ENCODE measurements at places on chromosomes 1 and 21.

DNA sequence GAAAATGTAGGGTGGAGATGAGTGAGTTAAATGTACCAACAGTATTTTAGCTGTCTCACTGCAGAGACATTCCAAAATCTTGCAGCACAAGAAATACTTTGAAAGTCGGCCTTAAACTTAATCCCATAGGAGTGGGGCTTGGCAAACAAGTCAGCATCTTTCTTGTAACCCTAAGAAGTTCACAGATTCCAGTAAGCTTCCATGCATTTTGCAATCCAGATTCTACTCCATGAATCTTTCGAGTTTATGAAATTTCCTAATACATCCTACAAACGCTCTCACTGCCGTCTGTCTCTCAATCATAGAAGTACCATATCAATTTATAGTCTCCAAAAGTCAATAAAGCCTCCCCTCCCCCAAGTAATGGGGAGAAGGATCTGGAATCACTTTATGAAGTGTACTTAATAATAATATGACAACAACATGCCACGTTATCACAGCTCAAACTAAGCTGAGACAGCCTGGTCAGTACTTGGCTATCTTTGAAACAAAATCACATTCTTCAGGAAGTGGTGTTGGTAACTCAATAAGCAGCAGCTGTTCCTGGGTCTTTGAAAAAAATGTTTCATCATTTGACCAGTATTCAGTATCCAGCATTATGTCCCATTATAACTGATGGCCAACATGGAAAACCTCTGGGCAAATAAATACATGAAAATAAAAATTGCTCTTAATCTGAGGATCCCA is 317.4 kb upstream of the RUNX1 start:
- no peak for DNase-seq

DNA sequence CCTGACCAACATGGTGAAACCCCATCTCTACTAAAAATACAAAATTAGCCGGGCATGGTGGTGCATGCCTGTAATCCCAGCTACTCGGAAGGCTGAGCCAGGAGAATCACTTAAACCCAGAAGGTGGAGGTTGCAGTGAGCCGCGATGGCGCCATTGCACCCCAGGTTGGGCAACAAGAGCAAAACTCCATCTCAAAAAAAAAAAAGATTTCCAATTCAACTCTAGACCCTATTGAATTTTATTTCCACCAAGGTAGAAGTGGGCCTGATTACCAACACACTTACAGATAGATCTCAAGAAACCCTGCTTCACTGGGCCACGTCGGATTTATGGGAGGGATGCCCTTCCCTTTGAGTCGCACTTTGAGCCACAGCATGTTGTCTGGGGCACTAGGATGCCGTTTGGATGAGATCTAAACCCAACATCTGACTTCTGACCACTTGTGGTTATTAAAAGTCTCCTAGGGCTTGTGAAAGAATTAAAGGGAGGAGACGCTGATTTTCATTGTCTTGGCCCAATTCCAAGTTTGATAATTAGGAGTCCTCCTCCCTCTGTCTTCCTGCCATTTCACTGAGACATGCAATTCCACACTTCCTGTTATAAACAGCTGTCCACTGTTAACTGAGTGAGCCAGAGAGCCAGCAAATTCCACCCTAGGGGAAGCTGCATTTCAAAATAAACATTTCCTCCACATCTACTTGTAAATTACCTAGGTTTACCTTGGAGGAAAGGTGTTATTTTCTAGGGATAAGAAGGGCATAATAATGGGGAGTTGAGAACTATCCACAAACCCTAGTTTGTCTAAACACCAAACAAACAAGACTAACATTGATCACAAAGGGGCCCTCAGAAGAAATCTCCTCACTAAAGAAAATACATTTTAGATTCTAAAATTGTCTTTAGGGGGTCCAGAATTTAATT is 5.2 kb upstream of the RERE start:
- DNase-seq, result no peak

GRCh38 chr1:209162651-209163050 is 420.9 kb upstream of the CAMK1G start:
- no peak for DNase-seq

GRCh38 chr1:100866901-100867206 is 27.8 kb downstream of the EXTL2 start:
- DNase-seq, result no peak

DNA sequence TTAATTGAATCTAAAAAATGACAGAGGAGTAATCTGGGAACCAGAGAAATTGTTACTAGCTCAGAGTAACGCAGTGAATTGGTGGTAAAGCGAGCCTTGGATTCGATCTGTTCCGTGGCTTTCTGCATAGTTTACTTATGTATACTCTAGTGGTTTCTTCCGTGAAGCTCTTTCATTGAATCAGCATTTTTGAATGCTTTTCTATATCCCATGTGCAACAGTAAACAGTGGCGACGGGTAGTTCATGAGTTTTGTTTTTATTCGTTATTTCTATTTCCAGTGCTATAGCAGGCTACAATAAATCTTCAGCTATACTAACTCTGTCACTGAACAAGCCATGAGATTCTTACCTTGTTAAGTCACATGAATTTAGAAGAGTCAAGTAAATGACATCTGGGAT is 14.5 kb upstream of the MAP3K7CL start:
- DNase-seq, result no peak

DNA sequence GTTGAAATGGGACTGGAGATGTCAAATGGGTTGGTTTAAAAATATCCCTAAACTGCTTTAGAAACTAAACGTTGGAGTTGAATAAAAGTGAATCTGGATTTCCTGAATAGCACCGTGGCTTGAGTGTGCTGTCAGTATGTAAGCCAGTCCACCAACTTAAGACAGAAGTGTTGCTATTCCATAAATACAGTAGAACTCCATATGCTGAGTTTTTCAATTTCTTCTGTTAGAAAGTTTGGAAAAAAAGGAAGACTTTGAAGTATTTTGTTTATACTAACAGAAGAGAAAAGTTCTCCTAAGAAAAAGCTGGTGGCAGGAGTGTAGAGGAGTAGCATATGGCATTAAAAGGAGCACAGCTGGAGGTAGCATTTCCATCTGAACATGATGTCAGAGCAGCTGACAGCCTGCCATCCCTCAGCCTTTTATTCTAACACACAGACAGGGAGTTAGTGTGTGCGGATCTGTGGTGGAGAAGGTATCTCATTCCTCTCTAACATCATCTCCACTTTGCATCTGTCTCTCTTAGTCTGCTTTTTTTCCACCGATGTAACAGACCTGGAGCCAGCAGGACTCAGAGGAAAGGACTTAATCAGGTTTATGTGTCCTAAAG is at the start of gene ZBTB18:
Gene ZBTB18, plus strand, starts transcription at position 449 of the 610 bp plus-strand sequence. Its CDS starts 149 bp downstream, at position 598.
- no peak for DNase-seq

- DNase-seq, result no peak
Measured at GRCh38 chr1:225940385-225941151, 452 bp downstream of the LEFTY2 start.

- DNase-seq, result no peak
Measured at GRCh38 chr1:226638001-226638601, 89.5 kb downstream of the STUM start.

GRCh38 chr1:113779542-113779941 is 20.3 kb upstream of the PHTF1 start:
- DNase-seq, result no peak

GRCh38 chr1:90522432-90522831 is 194.7 kb downstream of the BARHL2 start:
- DNase-seq, result no peak

DNA sequence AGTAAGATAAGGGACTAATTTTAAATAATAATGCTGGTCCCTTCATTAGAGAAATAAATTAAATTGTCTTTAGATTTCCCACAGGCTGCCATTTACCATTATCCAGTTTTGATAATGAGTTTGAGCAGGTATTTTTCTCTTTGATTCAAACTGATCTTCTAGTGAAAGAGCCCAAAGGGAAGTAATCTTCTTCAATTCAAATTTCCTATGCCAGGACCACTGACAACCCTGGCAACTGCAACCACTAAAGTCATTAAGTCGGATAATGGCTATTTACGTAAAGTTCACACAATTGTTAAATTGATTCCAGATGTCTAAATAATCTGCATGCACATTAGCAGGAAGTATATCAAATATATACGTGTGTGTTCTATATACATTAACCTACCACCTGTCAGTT is 399.3 kb downstream of the PTPRC start:
- no peak for DNase-seq

- no peak for DNase-seq
Measured at GRCh38 chr1:36628804-36629203, 146.1 kb upstream of the CSF3R start.

GRCh38 chr1:121458291-121459048 is 273.7 kb downstream of the SRGAP2C start:
- peak; percentile 40 for DNase-seq

GRCh38 chr1:185694081-185694480 is 40.1 kb upstream of the HMCN1 start:
- DNase-seq, result peak; percentile 46

DNA sequence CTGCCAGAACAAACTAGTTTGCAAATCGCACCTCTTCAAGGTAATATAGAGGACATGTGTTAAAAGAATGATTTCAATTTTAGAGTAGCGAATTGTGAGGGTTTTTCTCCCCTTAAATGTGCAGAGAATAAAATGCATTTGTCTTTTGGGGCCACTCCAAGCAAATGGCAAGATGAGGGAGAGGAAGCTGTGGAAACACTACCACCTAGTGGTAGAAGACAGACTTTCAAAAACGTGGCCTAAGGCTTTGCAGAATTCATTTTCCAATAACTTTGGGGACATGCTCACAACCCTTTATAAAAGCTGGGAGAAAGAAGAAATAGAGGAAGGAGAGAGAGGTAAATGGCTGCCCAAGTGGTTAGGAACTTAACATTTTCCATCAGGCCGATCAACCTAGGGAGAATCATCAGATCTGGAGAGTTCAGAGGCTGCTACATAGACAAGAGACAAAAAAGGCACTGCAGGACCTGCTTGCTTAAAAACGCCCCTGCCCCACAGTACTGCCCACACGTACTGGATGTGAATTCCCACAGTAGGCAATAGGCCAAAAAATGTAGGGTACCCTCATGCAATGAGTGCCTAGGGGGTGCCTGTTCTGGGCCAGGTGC is 15.7 kb upstream of the RCAN1 start:
- peak; percentile 61 for DNase-seq

DNA sequence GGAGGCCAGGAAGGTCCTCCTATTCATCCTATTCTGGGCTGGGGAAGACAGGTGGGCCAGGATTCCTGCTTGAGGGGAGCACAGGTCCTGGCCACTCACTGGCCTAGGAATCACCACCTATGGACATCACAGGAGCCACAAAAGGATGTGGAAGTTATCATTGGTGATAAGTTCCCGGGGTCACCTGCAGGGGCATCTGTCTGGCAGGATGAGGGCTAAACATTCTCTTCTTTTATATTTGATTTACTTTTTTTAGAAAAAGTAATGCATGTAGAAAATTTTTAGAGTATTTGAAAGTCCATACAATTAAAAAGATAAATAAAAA is 33.2 kb upstream of the KIAA0040 start:
- DNase-seq, result no peak

DNA sequence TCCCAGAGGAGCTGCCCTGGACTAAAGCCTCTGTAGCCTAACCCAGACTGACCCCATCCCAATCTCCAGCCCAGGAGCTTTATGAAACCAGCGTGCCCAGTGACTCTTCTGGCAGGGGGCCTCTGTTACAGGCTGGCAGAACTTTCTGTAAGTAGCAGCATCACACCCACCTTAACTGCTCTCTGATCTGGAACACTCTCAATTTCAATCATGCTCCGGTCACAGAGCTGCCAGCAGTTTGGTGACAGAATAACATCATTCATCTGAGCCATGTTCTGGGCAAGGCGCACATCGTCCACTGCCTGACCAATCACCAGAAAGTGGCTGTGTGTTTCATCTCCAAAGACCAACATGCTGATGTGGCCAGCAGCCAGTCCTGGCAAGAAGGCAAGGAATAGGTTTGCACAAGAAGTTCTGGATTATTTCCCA is 14.7 kb downstream of the ADCY10 start:
- no peak for DNase-seq

DNA sequence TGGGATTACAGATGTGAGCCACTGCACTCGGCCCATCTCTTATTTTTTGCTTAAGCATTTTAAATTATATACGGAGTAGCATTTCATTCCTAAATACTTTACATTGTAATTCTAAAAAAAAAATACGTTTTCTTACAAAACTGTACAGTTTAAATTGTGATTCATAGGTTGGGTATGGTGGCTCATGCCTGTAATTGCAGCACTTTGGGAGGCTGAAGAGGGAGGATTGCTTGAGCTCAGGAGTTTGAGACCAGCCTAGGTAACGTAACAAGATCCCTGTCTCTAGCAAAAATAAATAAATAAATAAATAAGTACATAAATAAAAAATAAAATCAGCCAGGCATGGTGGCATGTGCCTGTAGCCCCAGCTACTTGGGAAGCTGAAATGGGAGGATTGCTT is 24.6 kb downstream of the TBCE start:
- DNase-seq, result no peak

GRCh38 chr1:207818971-207819451 is 67.2 kb downstream of the CD46 start:
- DNase-seq, result no peak

DNA sequence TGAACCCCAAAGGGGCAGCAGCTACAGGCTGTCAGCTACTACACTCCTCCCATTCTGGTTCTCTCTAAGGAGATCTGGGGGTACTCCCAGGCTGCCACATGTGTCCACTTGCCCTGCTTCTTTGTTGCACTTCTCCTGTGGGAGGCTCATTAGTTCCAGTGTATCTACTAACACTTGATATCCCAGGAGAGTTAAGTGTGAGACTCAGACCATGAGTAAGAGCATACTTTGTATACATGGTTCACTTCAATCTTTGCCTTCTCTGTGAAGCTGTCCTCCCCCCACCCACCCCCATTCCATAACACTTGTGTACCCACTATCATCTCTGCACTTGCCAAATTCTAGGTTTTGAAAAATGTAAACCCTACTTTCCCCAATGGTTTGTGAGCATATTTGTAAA is 34.9 kb upstream of the GADD45A start:
- no peak for DNase-seq

DNA sequence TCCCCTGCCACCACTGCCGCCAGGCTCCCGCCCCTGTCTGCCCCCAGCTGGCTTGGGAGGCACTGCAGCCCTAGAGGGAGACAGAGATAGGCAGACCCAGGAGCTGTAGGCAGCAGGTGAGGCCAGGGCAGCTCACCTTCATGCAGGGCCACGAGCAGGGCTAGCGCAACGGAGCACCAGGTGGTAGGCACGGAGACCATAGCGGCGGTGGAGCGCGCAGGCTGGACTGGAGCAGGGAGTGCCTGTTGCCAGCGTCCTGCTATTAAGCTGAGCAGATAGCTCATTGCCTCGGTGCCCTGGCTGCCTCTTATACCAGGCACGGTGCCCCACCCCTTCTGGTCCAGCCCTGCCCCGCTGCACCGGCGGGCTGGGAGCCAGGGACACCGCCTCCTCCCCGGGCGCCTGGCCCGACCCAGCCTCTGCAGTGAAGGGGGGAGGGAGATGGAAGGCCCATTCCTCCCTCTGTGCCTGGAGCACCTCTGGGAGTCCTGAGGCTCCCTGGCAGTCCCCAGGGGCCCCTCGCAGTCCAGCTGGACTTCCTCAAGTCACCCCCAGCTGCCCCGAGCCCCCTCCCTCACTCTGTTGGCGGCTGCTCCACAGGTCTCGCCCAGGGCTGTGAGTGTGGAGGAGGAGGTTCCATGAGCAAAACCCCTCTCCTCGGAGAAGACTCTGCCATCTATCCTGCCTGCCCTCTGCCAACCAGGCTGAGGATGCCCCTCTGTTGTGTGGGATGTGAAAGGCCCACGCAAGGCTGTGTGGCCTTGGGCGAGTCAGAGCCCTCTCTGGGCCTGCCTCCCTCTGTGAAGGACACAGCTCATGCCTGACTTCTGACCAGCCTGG is at the start of gene EDN2:
Gene EDN2, minus strand, starts transcription at position 282 of the 840 bp plus-strand sequence. Its CDS starts 82 bp downstream, at position 200.
- DNase-seq, result no peak
